Stimulated activated CD8-positive, alpha-beta memory T cell treated with anti-CD3 and anti-CD28 coated beads, Interleukin-15, amount 100 ng/mL, for 24 hours (primary cell): ENCODE measurements at places on chromosomes 6 and 20.

DNA sequence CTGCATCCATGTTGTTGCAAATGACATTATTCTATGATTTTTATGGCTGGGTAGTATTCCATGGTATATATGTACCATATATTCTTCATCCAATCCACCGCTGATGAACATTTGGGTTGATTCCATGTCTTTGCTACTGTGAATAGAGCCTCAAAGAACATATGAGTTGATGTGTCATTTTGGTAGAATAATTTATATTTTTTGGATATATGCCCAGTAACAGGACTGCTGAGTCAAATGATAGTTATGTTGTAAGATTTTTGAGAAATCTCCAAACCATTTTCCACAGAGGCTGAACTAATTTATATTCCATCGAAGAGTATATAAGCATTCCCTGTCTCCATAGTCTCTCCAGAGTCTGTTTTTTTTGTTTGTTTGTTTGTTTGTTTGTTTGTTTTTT lies 1373.5 kb downstream of the GRIK2 start:
- DNase-seq: no peak

GRCh38 chr6:52995913-52996645 lies 995 bp upstream of the GSTA4 start:
- DNase-seq: peak; percentile 24

DNA sequence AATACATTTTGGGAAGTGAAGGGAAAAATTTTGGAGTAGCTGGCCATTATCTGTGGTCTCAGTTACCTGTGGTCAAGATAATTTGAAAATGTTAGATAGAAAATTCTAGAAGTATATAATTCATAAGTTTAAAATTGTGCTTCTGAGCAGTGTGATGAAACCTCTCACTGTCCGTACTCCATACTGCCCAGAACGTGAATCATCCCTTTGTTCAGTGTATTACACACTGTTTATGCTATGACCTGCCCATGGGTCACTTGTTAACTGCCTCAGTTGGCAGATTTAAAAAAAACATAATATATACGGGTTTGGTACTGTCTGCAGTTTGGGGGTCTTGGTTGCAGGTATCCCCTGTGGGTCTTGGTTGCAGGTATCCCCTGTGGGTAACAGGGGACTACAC lies 4.1 kb upstream of the CALHM5 start:
- DNase-seq: no peak

DNA sequence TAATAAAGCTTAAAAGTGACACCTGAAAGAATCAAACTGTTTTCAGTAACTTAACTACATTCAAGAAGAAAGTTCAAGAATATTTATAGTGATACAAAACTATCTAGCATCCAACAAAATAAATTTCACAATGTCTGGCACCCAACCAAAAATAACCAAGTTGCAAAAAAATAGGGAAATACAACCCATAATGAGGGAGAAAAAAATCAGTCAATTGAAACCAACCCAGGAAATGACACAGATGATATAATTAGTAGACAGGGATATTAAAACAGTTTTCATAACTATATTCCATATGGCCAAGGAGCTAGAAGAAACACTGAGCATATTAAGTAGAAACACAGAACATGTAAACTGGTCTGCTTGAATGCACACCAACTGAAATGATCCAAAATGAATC lies 120.2 kb upstream of the BEND3 start:
- DNase-seq: no peak

GRCh38 chr6:108653949-108654348 lies 93.2 kb downstream of the FOXO3 start:
- DNase-seq: no peak

GRCh38 chr6:84625506-84625905 lies 138.9 kb downstream of the TBX18 start:
- no peak for DNase-seq

DNA sequence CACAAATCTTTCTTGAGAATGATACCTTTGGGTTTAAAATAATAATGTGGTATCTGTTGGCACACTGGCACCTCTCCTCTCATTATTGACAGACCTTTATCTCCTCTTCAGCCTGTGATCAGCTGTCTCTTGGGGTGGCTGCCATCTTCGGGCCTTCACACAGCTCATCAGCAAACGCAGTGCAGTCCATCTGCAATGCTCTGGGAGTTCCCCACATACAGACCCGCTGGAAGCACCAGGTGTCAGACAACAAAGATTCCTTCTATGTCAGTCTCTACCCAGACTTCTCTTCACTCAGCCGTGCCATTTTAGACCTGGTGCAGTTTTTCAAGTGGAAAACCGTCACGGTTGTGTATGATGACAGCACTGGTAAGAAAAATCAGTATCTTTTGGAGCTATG lies 232.8 kb downstream of the GRIK2 start:
- no peak for DNase-seq

- no peak for DNase-seq
Observed at GRCh38 chr20:38131588-38132121, 33.4 kb downstream of the TGM2 start.

GRCh38 chr6:11459079-11459610 lies 78.4 kb upstream of the TMEM170B start:
- no peak for DNase-seq

DNA sequence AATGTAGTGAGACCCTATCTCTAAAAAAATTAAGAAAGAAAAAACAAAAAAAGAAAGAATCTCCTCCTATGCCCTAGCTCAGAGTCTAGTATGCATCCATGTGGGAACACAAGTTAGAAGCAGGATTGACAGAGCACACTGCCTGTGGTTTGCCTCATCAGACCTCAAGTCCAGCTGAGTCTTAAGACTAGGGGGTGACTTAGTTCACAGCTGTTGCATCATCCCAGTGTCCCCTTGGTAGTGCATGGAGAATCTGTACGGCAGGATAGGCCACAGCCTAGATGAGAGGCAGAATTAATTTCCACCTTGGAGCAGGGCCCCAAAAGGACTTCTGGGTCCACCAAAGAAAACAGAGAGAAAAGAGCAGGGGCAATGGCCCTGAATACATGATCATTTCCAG lies 13.7 kb downstream of the PNPLA1 start:
- no peak for DNase-seq

GRCh38 chr6:150143516-150144293 lies 861 bp downstream of the PPP1R14C start:
- DNase-seq: no peak

DNA sequence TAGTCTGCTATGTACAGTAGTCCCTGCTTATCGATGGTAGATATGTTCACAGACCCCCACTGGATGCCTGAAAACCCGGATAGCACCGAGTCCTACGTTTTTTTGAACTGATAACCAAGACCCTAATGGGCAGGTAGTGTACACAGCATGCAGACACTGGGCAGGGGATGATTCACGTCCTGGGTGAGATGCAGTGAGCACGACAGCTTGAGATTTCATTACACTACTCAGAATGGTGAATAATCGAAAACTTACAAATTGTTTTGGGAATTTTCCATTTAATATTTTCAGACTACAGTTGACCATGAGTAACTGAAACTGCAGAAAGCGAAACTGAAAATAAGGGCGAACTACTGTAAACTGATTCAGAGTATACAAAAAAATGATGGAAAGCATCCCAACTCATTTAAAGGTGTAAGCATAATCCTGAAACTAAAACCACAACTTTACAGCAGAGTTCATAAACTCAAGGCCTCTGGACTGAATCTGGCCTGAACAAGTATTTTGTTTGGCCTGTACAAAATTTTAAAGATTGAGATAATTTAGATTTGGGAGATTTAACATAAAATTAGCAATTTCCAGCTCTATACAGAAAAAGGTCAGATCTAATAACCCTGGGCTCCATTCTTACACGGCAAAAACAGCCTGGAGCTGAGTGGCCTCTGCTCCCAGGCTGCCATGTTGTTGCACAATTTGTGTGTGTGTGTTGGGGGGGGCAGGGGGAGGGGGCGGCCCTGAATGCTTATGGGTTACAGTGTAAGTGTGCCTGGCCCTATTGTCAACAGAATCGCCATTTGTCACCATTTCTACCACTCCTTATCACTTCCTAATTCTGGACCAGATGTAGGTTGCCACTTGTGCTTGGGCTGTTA lies 34.9 kb downstream of the RNF24 start:
- DNase-seq: no peak

GRCh38 chr6:1872649-1873131 lies 263.0 kb downstream of the FOXC1 start:
- DNase-seq: no peak

DNA sequence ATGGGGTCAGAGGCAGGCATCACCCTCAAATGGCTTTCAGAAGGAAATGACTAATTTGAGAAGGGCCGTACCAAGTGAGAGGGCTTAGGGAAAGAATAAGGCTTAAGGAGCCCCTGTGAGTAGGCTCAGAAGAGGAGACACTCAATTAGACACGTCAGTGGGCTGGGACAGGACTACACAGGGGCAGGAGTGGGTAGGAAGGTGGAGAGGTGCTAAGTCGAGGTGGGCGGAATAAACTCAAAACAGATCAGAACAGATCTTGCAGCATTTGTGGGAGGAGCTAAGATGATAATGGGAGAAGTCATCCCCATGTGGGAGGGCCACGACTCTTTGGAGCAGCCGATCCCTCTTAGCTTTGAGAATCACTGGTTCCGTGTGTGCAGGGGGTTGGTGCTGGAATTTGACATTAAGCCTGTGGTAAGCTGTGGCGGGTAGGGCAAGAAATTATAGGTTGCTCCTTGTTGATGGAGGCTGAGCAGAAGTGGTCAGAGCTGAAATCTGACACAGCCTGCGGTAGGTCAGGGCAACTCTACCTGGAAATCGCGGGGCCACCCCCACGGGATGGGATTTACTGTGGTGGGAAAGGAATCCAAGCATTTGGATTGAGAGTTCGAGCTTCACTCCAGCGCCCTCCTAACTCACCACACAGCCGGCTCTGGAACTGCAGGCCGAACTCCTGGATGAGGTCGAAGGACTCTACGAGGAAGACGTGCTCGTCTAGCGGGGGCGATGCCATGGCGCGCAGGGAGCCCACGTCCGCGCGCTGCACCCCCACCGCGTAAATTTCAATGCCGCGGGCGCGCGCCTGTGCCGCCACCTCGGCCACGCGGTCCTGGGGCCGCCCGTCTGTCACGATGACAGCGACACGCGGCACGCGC lies 2.8 kb upstream of the RBPJL start:
- DNase-seq: no peak

DNA sequence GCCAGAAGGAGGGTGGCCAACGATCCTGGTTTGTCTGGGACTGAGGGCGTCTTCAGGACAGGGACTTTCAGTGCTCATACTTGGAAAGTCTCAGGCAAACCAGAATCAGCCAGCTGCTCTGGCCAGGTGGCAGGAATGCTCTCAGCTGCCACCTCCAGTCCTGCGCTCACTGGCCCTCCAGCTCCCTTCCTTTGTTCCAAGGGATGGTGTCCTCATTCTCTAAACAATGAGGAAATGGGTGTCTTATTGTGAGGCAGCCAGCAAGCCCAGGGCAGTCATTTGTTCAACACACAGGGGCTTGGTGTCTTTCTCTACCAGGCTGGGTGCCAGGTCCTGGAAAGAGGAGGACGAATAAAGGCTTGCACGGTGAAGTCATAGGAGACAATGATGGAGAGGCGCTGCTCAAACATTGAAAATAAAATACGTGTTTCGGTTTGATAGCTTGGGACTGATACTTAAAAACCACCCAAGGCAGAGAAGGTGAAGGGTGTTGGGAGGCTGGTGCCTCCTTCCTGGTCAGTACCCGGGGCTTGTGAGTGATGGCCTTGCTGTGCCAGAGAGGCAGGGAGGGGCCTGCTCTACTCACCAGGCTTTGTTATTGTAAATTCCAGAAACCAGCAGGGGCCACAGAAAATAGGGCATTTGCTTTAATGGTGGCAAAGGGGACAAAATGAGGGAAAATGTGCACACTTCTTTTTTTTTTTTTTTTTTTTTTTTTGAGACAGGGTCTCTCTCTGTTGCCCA lies 11.3 kb upstream of the TMEM181 start:
- DNase-seq: no peak

- no peak for DNase-seq
Observed at GRCh38 chr20:48659858-48660257, 167.9 kb downstream of the PREX1 start.

DNA sequence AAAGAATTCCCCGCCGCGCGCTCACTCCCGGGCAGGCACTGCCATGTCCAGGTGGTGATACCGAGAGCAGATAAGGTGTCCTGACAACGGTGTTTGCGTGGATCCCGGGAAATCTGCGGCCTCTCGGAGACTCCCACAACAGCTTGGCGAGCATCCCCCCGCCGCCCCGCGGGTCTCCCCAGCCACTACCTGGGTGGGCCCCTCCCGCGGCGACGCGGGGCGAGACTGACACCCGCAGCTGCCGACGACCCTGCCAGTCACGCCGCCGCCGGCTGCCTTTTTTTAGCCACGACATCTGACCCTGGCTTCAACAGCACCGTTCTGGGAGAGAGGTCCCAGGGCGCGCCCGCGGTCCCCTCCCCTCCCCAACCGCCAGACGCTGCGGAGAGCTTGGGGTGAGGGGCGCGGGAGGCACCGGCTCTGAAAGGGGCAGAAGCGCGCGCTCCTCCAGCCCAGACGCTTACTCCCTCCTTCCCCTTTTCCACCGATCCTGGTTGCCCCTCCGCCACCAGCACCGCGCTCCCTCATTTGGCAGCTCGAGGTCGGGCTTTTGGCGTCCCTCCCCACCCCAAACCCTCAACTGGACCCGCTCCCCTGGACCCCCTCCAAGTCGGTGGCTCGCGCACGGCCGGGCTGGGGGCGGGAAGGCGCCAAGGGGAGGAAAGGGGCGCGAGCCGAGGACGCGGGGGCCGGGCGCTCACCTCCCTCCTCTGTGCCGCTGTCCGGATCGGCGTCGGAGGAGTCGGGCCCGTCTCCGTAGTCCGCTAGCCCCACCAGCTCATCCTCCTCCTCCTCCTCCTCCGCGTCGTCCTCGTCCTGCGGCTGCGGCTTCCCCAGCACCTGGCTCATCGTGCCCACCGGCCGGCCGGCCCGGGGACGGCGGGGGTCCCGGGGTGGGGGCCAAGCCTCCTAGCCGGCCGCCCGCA lies 665 bp downstream of the RRAGD start:
- DNase-seq: no peak

GRCh38 chr20:10646006-10646405 lies 27.8 kb downstream of the JAG1 start:
- DNase-seq: no peak

- DNase-seq: no peak
Observed at GRCh38 chr20:63343460-63344445, 17.4 kb downstream of the CHRNA4 start.

DNA sequence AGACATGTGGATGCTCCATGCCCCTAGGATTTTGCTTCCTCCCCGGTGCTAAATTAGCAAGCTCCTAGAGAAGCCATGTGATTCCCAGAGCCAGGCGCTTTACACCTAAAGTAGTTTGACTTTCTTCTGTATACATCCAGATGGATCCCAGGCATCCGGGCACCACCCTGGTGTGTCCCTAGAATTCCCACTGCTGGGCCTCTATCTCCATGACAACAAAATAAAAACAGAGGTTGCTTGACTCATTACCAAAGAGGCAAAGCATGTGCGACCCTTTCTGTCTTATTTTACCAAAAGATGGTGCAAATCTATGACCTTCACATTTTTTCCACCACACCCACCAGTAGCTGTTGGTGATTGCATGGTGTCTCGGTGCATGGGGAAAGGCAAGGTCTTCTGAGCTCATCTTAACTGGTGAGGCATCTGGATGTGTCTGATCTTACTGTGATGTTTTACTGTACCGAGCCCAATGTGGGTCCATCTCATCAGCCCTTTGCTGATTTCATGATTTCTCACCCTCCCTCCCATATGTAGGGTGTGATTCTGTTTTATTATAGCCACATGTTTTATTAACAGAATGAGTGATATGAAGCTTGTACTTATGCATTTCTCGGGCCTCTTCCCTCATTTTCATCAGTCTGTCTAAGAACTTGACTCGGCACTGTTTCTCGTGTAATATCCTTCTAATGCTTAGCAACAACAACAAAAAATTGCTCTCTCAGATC lies 27.4 kb upstream of the VAPB start:
- DNase-seq: no peak

GRCh38 chr20:41308726-41309413 lies 8.7 kb downstream of the ZHX3 start:
- DNase-seq: no peak

GRCh38 chr6:98977671-98978292 lies 30.0 kb upstream of the FBXL4 start:
- DNase-seq: no peak
